ENCODE measurements at places on chromosomes 1 and 21.

DNA sequence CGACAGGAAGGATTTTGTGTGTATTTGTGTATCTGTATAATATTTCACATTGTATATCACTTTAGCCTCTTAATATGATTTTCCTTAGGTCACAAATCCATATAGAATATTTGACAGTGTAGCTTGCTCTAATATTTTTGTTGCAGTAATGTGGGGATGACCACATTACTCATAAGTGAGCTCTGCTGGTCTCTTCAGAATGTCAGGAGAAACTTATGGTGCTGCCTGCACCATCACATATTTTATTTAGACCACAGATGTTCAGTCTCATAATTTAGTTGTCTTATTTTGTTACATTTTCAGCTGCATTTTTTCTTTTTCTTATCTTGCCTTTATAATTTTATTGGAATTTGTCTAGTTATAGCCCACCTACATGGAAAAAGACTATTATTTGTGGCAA lies 205.3 kb downstream of the PBX1 start:
- DNase-seq = no peak

DNA sequence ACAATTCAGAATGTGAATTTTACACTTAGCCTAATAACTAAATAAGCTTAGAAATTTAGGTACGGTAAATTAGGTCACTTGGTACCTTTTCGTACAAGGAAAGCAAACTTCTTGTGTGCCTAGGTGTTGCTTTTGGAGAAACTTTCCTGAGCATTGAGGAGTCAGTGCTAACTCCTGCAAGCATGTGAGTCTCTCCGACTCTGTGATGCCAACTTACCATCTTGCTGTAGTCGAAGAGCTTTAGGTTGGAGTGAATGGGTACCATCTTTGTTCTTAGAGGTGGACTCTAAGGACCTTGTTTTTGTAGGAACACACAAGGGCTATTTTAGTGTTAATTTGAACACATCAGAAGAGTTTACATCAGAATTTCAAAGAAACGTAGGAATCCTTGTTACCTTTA lies 688.9 kb downstream of the USP25 start:
- DNase-seq = no peak

DNA sequence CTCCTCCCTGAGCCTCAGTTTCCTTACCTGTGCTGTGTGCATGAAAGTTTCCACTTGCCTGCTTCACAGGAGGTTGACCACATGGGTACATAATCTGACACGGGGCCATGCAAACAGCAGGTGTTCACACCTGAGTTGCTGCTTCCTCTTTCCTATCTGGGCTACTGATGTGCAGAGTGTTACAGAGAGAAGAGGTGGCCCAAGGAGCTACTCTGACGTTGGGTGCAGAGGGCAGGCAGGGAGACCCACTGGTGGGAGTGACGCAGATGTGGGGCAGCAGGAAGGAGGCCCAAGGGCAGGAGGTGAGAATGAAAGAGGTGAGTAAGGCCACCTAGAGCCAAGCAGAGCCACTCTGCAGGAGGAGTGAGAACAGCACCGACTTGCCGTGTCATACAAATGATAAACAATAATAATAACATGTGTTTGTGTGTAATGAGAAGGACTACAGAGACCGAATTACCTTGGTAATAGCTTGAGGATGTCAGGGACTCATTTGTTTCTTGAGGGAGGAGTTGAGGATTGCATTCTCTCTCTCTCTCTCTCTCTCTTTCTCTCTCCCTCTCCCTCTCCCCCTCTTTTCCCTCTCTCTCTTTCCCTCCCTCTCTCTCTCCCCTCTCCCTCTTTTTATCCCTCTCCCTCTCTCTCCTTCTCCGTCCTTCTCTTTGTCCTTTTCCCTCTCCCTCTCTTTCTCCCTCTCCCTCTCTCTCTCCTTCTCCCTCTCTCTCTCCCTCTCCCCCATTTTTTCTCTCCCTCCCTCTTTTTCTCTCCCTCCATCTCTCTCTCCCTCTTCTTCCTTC lies 87.4 kb upstream of the IGSF21 start:
- no peak for DNase-seq

- no peak for DNase-seq
Observed at GRCh38 chr21:43906585-43907370, 41.8 kb downstream of the AGPAT3 start.

- DNase-seq = no peak
Observed at GRCh38 chr1:213171711-213172110, 120.7 kb downstream of the RPS6KC1 start.

DNA sequence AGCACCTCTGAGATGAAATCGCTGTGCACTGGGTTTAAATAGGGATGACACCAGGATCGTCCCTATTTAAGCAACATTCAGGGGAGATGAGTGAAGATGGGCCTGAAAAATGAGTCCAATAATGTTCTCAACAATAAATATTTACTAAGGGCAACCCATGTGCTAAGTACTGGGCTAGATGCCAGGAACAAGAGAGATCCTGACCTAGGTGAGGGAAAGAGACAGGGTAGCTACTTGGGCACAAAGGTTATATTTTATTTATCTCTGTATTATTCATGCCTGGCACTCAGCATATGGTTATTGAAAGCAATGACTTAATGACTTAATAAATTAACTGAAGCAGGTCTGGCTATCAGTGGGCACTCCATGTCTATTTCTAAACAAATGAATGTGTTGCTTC lies 27.4 kb upstream of the AVPR1B start:
- no peak for DNase-seq

DNA sequence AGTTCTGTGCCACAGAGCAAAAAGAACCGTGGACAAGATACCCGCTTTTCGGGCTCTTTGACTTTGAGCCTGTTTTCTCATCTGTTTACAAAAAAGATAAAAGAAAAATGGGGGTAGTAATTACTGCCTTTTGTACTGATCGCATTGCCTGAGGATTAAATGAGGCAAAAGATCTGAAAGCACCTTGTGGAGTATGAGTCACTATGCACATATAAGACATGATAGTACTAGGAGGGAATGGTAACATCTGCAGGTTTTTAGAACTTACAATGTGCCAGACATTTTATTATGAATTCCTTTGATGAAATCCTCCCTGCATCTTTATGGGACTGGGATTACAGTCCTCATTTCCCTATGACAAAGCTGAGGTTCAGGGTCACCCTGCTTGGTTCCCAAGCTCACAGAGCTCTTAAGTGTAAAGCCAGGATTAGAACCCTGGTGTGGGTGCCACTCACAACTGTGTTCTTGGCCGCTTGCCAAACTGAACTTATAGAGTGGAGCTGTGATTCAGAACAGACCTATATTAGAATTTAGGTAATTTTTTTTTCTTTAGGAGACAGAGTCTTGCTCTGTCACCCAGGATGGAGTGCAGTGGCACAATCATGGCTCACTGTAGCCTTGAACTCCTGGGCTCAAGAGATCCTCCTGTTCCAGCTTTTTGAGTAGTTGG lies 1.8 kb downstream of the DISC1 start:
- DNase-seq = peak; percentile 51

- no peak for DNase-seq
Observed at GRCh38 chr1:81115422-81115821, 685.3 kb upstream of the ADGRL2 start.

DNA sequence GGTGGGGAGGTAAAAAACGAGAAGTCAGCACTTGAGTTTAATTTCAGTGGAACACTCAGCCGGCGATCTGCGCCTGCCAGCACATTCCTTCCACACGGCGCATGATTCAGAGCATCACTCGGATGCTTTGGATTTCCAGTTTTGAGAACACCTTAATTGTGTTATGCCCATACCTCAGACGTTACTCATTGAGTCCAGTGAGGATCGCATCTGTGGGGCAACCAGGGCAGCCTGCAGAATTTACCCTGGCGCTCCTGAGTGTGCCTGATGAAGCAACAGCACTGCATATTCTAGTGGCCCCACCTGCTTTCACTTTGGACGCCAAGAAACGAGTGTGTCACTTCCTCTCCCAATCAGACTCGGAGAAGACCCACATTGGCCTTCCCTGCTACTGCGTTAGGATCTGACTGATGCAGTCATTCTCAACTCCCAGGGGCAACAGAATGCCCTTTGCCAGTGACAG lies 19.9 kb downstream of the FAM89A start:
- no peak for DNase-seq

DNA sequence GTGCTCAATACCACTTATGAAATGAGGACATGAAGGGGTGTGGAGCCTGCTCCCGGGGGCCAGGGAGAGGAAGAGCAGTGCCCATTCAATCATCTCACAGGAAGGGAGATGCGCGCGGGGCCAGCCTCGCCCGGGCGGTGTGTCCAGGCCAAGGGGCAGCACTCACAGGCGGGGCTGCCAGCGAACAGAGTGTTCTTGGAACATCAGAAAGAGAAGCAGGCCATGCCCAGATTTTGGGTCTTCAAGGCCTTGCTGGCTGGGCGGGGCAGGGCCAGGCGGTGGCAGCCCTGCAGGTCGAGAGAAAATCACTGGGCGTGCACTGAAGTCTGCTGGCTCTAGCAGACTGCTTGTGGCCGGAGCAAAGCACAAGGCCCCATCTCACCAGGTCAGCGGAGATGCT lies 168.6 kb downstream of the PRDM16 start:
- DNase-seq = no peak

- DNase-seq = no peak
Observed at GRCh38 chr21:37458669-37459276, 92.2 kb downstream of the DYRK1A start.

DNA sequence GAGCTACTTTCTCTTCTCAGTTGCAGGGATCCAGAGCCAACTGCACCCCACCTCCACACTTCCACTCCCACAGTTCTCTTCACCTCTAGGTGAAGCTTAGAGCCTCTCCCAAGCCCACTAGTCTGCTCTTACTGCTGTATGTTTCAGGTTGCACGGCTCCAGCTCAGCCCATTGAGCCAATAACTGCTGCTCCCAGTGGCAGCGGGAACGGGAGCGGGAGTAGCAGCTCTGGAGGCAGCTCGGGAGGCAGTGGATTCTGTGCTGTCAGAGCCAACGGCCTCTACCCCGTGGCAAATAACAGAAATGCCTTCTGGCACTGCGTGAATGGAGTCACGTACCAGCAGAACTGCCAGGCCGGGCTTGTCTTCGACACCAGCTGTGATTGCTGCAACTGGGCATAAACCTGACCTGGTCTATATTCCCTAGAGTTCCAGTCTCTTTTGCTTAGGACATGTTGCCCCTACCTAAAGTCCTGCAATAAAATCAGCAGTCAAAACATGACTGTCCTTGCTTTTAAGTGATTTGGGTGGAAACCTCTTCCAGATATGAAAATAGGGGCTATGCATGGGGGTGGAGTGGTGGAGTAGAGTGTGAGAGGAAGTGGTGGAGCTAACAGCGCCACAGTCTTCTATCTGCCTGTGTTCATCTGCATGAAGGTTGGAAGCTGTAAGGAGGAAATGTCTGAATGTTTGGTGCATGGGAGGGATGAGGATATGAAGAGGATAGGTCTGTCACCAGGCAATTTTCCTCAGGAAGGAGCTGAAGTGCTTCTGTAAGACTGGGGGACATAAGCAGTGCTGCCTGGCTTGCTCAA lies 29.6 kb downstream of the CHIA start:
- DNase-seq = no peak

GRCh38 chr1:169487133-169487532 lies 1.4 kb upstream of the SLC19A2 start:
- no peak for DNase-seq

- DNase-seq = no peak
Observed at GRCh38 chr1:219498666-219499065, 114.2 kb downstream of the ZC3H11B start.

- no peak for DNase-seq
Observed at GRCh38 chr1:200445213-200445612, 35.4 kb upstream of the ZNF281 start.

GRCh38 chr1:198811449-198811848 lies 172.6 kb downstream of the PTPRC start:
- DNase-seq = no peak

DNA sequence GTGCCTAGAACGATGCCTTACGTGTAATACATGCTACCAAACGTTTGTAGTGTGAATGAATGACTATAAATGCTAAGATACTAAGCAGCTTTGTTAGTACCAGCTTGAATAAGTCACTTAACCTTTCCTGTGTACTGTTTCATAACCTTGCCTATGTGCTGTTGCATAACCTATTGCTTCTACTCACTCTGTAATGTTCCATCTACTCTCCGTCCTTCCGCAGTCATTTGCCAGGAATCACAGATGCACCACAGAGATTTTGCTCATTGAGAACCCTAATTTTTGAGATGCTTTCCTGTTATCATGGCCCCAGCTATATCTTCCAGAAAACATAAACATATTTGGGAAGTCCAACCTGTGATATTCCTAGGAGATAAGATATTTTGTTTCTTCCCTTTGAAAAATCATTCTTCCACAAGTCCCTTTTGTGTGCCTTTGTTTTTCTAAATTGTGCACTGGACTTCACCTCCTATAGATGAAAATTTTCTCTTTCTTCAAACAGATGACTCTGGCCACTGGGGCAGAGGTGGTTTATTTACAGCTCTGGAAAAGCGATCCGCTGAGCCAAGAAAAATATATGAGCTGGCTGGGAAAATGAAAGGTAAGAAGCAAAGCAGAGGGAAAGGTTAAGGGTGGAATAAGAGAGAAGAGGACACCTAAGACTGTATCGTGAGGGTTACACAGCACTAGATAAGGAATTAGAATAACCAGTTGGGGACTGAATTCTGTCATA lies 44.8 kb downstream of the CHD1L start:
- no peak for DNase-seq

DNA sequence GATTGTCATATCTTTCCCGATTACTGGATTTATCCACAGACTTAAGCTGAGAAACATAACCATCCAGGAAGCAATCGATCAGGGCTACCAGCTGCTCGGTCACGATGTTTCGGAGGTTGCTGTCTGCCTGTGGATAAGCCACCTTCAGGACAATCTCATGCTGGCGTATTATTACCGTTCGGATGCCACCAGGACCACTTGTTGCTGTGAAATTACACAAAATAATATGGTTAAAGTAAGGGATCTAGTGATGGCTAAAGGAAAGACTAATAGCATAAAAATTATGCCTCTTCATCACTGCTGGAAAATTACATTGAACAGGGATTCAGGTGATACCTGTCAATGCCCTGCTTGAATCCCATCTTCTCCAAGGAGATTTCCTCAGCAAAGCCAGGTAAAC lies 30.8 kb upstream of the ACTA1 start:
- no peak for DNase-seq

DNA sequence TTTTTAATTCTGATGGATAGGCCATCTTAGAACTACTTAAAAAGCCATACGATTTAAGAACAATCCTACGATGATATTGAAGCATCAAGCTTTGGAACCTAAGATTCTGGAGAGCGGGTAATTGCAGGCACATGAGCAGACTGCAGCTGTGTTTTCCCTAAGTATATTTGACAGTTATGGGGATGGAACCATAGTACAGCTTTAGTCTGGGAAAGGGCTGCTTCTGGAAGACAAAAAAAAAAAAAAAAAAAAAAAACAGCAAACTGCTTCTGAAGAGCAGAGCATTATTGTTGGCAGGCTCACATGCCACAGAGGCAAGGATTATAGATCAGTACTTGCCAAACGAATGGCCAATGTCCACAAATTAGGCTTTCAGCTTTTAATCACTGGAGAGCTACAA lies 1618.7 kb downstream of the AMY1C start:
- no peak for DNase-seq

All from natural killer cell (primary cell).